ENCODE measurements at places on chromosomes 1 and 21.

DNA sequence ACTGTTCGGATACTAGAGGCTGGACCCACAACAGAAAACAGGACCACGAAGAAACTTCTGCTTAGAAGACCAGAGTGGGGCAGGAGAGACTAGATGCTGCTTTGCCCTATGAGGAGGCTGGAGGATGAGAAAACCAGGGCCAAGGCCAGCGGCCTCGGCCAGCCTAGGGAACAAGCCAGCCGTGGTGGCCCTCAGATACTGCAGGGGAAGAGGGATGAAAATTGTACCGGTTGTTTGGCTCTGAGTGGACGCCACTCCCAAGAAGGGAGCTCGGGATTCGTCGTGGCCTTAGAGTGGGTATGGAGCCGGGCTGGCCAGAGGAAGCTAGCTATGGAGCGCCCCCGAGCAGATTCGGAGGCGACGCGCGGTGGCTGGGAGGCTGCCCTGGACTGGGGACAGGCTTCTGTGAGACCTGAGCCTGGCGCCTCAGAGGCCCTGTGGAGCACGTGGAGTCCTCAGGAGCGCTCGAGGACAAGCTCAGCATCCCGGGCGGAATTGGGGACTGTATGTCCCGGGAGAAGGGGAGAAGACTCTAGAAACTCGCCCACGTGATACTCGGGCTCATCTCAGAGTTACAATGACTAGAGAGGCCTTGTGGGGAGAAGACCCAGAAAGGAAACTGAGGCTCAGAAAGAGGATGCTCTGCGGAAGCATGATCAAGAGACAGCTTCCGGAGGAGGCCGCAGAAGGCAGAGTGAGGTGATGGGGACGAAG is 2.8 kb downstream of the PRRX1 start:
- DNase-seq = no peak

DNA sequence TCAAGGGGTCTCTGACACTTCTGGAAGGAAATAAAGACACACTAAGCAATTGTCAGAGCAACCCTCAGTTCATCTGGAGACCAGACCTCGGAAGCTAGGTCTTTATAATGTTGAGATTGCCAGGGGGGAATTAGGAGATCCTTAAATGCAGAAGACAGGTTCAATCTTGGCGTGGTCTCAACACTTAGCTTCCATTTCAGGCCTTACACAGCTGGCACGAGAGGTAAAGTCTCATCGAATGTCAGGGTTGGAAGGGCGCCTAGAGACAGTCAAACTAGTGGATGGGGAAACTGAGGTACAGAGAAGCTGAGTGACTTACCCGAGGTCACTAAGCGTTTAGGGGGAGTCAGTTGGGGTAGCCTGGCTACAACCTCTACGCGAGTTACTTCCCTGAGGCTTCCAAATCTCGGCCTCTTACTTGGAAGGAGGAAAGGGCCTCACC is 562 bp upstream of the EPB41 start:
- no peak for DNase-seq

GRCh38 chr1:33438364-33439160 is 7.7 kb upstream of the PHC2 start:
- DNase-seq = no peak

- no peak for DNase-seq
Observed at GRCh38 chr1:22153660-22154437, 11.0 kb upstream of the WNT4 start.

GRCh38 chr1:215192306-215192705 is 109.8 kb downstream of the KCNK2 start:
- no peak for DNase-seq

GRCh38 chr21:43758811-43759210 is 17.3 kb downstream of the CSTB start:
- no peak for DNase-seq

DNA sequence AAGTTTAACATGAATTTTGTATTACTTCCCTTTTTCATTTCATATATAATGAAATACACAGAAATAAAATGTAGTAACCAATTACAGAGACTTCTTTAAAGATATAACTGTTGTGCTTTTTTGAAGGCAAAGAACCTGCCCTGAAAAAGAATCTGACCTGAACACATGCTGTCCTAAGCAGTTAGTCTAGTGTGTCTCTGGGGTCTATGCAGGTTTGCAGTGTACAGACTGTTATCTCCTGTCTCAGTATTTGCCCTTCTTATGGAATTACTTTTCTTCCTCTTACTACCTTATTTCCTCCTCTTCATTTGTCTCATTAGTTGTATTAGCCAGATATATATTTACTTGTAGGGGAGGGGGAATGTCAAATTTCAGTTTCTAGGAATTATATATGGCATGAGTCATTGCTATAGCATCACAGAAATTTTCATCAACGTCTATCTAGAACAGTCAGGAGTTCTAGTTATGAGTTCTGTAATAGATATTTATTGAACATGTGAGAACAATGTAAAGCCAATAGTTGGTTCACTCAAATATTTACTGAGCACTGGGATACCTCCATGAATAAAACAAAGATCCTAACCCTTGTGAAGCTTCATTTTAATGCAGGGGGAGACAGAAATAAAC is 28.4 kb upstream of the PLEKHO1 start:
- peak; percentile 8 for DNase-seq

DNA sequence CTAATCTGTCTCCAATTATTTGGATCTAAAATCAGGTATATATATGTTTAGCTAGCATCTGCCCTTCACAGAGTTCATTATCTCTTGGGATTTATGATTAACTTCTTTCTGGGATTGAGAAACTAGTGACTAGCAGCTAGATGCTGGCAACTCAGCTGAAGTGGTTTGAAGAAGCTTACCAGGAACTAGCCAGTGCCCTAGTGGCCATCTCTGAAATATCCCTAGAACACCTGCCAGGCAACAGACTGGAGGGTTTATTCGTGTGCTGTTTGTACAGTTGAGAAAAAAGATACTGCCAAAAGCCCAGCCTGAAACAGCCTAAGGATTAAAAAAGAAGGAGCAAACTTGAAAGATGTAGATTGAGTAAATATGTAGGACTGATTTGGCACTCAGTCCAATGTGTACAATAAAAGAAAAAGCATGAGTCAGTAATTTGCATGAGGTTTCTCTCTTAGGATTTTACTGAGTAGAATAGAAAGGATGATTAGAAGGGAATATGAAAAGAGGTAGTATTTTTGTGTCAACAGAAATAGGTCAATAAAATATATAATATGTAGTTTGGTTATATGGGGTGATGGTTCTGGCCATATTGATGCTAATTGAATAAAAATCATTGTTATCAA is 1144.6 kb upstream of the ADGRL2 start:
- DNase-seq = no peak

DNA sequence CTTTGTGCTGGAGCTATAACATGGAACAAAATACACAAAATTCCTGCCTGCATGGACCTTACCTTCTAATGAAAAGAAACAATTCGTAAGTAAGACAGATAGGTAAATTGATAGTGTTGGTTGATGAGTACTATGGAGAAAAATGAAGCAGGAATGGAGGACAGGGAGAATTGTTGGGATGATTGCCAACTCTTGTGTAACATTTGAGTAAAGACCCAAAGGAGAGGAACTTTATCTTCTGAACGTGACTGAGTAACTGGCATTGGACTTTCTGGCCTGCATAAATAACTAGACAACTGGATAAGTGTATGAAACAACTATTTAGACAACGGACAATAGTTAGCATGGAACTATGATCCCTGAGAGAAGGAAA is 6.8 kb upstream of the EFCAB14 start:
- no peak for DNase-seq

GRCh38 chr1:16206547-16207317 is 5.7 kb downstream of the ARHGEF19 start:
- DNase-seq = peak; percentile 97

GRCh38 chr1:220321758-220322157 is 49.5 kb upstream of the RAB3GAP2 start:
- no peak for DNase-seq

GRCh38 chr1:193850745-193851144 is 664.3 kb upstream of the B3GALT2 start:
- DNase-seq = no peak

GRCh38 chr1:22031214-22031962 is 21.1 kb upstream of the CDC42 start:
- no peak for DNase-seq

GRCh38 chr1:229420765-229421164 is 13.1 kb downstream of the ACTA1 start:
- no peak for DNase-seq

DNA sequence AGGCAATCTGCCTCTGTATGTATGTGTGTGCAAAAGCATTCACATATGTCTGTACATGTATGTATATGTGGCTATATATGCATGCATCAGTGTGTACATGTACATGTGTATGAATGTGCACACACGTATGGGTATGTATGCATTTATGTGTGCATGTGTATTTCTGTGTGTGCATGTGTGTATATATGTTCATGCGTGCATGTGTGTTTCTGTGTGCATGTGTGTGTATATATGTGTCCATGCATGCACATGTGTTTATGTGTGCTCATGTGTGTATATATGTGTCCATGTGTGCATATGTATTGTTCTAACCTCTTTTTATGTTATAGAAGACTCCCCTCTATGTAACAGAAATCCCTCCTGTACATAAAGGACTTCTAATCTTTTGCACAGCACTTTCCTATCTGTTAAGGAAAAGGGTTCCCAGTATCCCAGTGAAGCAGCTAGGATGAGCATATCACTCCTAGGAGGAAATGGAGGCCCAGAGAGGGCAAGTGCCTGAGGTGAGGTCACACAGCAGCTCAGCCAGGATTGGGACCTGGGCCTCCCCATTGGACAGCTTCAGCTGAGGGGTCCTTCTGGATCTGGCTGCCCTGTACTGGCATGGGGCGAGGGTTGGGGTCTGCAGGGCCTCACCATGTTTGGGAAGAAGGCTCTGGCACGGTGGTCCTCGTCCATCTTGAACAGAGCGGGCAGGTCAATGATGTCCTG is 15.8 kb upstream of the SDHB start:
- DNase-seq = no peak

DNA sequence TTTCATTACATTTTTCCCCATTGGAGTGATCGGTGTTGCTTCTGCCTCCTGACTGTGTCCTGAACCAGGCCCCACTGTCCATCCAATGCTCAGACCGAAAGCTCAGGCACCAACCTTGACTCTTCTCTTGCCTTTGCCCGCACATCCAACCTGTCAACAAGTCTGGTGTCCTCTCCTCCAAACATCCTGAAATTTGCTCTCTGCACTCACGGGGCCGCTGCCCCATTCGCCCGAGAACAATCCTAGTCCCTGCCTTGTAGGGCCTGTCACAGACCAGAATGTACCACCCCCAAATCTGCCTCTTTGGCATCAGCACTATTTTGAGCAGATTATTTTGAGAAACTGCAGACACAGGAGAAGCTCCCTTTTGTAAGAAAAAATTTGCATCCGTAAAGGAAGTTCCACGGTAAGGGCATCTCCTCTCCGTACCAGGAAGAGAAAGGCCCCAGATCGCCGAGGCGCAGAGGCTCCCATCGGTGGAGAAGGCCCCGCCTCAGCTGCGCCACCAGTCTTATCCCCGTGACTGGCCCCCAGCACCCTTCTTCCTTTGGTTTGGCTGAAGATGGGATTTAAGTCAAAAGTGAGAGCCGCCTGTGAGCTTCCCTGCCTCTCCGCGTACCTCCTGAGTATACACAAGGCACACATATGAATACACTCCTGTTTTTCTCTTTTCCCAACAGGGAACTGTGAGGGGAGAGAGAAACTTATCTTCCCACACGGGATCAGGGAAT is 7.1 kb downstream of the MORN1 start:
- no peak for DNase-seq

DNA sequence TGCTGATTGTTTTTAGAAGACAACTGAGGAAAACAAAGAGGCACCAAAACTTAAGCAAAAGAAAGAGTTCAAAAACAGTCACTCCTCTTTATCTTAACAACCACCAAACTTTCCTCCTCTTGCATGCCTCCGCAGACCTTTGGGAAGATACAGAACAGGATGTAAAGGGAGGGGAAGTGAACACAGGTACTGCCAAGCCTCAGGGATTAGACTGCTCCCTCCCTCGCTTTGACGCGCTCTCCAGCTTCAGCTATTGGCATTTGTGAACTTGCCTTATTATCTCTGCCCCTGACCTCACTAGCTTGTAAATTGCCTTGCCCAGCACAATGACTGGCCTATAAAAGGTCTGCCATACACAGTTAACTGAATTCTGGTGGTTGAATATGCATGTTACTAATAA is 4.8 kb upstream of the SRP9 start:
- no peak for DNase-seq

DNA sequence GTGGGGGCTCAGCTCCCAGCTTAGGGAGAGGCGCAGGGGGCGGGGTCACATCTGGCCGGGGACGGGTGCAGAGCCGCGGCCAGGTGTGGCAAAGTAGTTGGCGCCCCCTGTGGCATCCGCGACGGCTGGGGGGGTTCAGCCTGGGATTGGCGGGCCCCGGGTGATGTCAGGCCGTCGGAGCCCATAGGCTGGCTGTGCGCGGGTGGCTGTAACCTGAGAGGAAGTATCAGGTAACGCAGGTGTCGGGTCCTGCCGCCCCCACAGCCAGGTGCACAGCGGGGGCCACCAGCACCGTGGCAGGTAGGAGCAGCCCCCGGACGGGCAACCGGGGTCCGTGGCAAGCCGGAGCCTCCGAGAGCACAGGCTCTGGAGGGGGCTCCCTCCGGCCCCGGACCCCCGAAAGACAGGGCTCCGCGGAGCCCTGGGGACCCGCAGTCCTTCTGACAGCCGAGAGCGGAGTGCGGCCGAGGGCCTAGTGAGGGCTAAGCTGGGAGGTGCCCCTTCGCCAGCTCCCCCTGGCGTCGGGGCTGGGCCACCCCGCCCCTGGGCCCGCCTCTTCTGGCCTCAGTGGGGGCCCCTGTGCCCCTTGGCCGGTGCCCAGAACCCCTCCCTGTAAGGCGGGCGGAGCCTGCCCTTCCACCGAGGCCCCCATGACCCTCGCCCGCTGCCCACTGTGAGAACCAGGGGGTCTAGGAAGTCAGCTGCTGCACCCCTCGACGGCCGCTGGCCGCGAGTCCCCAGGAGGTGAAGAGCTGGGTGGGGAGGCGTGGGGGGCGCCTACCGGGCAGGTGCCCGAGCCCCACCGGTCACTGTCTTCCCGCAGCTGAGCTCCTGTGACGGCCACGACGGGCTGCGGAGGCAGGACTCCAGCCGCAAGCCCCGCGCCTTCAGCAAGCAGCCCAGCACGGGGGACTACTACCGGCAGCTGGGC is 17.9 kb downstream of the TNFRSF25 start:
- no peak for DNase-seq

GRCh38 chr21:40512590-40512989 is 334.4 kb downstream of the DSCAM start:
- DNase-seq = no peak

DNA sequence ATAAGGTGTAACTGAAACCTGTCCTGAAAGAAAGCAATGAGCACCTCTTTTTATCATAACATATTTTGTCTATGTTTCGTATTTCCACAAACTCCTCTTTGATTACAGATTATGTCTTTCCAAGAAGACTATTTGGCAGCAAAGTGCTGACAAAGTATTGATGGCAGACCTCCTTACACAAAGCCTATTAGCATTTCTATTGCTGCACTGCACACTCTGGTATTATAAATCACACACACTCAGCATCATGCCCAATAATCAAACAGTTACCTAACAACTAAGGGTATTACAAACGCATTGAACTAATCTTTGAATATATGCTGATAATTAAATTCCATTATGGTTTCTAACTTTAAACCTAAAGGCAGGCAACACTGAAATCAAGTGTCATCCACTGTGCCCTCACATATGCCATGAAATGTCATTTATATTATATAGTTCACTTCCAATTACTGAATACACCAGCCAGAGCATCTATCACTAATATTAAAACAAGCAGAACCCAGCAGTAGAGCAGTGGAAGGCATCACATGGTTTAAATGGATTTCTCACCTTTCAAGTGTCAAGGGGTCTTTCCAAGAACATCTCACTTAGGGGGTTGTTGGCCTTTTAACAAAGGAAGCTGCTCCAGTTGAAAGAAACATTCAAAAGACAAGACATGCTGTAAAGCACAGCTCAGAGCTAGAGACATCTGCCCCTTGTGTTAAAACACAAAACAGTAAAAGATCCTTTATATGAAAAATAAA is 239.1 kb downstream of the RERE start:
- no peak for DNase-seq

All from hepatic stellate cell (primary cell).